ENCODE measurements at places on chromosomes 5 and 9.

- no peak for DNase-seq
Observed at GRCh38 chr5:159002171-159002570, 97.5 kb downstream of the EBF1 start.

GRCh38 chr5:126680191-126680817, 79.6 kb downstream of the PHAX start:
- no peak for DNase-seq

DNA sequence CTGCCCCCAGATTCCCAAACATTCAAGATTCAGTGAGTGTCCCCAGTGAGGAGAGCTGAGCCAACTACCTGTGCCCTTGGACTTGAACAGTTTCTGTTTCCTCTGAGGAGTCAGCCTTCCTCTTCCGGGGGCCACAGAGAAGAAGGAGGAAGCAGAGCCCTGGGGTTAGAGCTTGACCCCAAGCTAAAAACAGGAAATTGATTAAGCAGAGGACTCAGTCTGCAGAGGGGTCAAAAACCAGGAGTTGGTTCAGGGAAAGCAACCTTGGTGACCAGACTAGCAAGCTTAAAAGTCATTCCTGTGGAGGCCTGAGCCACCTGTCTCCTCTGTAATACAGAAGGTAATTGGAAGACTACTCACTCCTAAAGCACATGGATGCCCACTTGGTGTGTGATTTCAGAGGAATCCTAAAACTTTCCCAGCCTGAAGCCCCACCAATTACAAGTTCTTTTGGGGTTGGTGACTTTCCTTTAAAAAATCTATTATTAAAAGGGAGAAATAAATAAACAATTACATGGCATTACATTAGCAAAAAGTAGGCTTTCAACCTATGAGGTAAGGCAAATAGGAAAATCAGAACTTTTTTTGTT, 64.2 kb upstream of the SELENOP start:
- DNase-seq: no peak

DNA sequence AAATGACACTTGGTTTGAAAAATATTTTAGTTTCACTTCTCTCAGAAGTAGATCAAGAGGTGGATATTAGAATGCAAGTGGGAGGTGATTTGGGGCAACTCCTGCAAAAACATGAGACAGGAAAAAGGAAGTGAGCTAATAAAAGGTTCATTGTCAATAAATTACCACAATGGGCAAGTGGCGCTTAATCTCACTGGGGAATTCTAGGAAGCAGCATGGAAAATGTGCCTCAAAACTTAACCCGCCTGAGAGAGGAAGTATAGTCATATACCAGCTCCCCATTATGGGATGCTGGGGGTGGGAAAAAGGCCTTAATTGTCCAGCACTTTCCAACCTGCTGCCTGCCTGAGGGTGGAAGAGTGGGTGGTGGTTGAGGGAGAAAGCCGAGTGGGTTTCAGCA, 204.1 kb downstream of the ELAVL2 start:
- DNase-seq: no peak

DNA sequence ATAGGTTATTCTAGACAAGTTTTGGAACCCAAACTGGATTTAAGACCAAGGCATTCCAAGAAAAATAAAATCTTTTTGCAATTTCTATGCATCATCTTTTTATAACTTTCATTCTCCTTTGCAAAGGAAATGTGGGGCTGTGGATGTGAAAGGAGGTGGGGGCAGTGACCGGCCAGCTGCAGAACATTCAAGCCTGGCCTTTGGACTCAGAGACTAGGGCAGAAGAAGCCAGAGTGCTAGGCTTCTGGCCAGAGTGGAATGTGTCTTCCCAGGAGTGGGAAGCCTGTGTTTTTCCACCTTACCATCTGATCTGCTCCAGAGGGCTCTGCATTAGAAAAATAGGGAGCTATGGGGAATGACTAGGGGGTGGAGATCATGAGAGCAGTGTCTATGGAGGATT, 148.5 kb downstream of the C9orf152 start:
- DNase-seq: no peak

- DNase-seq: no peak
Observed at GRCh38 chr9:125646217-125646616, 60.8 kb downstream of the MAPKAP1 start.

DNA sequence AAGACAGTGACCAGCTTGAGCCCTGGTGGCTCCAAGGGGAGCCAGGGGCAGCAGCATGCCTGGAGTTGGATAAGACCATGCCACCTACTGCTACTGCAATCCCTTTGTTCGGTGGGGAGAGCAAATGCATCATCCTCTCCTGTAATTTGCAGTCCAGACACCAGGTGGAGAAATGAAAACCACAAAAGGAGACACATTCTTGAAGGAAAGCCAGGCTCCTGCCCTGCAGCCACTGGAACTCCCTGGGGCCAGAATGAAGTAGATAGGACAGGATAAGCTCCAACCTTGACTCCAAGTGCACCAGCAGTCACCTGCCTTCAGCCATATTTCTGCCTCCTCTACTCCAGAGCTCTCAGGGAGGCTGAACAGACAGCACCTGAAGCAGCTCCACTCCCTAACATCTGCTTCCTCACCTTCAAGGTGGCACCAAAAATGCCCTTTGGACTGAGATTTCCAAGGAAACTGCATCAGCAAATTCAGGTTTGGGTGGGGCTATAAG, 65.1 kb upstream of the IQGAP2 start:
- peak; percentile 74 for DNase-seq

Measured in Kasumi-1 (cell line).